ENCODE measurements at places on chromosomes 7 and 10.
A peak's percentile ranks its signal among the peaks of the same experiment; 100 is the strongest.

- no peak for DNase-seq
Measured at GRCh38 chr10:32943854-32944661, 14.0 kb downstream of the ITGB1 start.

GRCh38 chr7:94272821-94273583 is 121.7 kb upstream of the COL1A2 start:
- DNase-seq: no peak

DNA sequence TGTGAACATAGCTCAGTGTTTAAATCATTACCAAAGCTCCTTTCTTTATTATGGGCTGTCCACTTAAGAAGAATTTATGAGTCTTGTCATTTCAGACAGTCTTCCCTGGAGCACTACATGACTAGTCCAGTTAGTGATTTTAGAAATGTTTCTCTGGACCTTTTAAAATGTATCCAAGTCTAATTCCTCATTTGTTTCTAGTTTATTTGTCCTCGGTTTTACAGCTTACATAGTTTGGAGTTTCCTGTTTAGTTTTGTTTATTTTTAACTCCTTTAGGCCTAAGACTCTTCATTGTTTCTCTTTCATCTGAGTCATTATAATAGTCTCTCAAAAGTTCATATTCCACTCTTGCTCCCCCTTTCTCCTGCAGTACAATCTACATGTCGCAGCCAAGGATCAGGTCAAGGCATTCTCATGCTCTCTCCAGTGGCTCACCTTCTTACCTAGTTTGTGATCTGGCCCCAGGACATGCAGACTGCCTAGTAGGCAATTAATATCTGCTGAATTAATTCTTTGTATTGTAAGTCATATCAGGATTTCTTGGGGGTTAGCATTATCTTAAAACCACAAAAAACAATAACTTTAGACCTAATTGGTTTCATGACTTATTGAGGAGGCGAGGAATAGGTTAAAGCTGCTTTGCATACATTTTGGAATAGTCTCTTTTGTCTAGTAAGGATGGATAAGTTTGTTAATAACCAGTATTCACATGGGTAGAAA is 93.8 kb downstream of the MAPK8 start:
- no peak for DNase-seq

GRCh38 chr10:24707445-24707844 is 16.2 kb downstream of the ARHGAP21 start:
- no peak for DNase-seq

GRCh38 chr7:76189276-76189675 is 12.4 kb upstream of the SRRM3 start:
- no peak for DNase-seq

GRCh38 chr10:48526011-48526821 is 78.7 kb downstream of the ARHGAP22 start:
- peak; percentile 78 for DNase-seq

DNA sequence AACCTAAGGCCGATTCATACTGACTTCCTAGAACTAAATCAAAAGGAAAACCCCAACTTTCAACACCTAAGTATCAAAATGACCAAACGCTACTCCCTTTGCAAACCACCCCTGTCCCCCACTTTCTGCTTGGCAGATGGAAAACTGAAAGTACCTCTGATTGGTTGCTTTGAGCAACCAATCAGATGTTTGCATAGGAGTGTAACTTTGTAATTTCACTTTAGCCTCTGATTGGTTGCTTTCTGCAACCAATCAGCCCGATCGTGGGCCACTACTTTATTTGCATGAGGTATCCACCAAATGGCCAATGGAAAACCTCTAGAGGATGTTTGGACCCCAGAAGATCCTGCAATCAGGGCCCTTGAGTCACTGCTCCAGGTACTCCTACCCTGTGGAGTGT is 12.3 kb upstream of the SNX10 start:
- no peak for DNase-seq

DNA sequence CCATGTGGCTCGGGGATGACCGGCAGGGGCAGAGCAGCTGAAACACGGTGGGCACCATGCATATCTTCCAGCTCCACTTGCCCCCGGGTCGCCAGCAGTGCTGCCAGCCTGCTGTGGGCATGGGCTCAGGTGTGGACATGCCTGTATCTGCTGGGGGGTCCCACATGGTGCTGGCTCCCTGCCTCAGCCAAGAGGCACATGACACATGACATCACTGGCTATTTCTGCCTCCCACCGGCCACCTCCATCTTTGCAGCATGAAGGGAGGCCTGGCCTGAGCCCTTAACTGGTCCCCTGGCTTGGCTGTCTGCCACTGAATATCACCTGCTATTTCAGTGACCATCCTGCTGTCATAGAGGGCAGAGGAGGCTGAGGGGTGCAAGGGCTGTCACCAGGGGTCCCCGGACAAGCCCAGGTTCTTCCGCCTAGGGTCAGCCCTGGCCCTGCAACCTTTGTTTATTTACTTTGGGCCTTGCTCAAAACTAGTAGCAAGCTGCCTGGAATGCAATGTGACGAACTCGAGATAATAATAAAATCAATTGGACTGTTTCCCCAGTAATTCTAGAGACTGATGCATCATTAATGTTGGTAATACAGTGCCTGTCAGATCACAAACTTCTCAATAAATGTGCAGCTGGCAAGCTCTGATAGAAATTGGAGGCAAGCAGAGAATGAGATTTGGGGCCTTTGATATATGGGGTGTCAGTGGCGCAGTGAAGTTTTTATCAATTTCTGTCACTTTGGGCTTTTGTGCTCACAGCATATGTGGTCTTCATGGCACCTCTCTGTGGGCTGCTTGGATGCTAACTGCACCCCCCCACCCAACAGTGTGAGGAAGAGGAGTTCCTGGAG is 28.5 kb downstream of the ZMIZ1 start:
- DNase-seq: peak; percentile 57

DNA sequence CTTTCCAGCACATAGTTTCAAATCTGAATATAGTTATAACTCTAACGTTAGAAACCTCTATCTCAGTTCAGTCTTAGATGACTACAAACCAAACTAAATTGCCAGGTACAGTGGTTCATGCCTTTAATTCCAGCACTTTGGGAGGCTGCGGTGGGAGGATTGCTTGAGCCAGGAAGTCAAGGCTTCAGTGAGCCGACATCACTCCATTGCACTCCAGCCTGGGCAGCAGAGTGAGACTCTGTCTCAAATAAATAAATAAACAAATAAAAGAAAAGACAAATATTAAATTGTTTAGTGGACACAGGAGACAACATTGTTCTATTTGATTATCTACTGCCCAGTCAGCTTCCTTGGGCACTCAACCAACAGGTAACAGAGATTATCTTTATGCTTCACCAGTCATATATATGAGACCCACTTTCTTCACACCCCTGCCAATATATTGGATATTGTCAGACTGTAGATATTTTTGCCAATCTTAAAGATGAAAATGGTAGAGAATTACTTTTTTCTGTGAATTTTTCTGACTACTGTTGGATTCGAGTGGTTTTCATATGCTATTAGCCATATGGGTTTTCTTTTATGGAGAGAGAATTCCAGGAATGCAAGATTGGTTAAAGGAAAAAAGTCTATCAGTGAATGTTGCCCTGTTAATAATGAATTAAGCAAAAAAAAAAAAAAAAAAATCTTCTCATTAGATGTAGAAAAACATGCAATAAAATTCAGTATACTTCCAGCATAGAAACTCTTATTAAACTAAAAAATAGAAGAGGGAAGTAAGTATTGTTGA is 16.0 kb downstream of the HDAC9 start:
- DNase-seq: no peak

DNA sequence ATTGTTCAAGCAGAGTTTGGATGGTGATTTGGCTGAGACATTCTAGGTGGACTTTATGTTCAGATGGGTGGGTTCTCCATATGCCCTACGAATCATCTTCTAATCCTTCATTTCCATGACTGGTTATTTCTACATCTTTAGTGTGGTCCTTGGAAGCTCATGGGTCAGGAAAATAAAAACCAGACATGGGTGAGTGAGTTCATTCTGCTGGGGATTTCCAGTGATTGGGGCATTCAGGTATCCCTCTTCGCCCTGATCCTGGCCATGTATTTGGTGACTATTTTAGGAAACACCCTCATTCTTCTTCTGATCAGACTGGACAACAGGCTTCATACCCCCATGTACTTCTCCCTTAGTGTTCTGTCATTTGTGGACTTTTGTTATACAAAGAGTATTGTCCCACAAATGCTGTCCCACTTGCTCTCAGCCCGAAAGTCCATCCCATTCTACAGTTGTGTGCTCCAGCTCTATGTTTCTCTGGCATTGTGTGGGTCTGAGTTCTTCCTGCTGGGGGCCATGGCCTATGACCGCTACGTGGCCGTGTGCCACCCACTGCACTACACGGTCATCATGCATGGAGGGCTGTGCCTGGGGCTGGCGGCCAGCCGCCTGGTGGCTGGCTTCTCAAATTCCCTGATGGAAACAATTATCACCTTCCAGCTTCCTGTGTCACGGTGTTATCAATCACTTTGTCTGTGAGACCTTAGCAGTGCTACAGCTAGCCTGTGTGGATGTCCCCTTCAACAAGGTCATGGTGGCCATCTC is 19.2 kb upstream of the OR6B1 start:
- no peak for DNase-seq

- DNase-seq: no peak
Measured at GRCh38 chr7:35753761-35754603, 46.9 kb upstream of the SEPTIN7 start.

DNA sequence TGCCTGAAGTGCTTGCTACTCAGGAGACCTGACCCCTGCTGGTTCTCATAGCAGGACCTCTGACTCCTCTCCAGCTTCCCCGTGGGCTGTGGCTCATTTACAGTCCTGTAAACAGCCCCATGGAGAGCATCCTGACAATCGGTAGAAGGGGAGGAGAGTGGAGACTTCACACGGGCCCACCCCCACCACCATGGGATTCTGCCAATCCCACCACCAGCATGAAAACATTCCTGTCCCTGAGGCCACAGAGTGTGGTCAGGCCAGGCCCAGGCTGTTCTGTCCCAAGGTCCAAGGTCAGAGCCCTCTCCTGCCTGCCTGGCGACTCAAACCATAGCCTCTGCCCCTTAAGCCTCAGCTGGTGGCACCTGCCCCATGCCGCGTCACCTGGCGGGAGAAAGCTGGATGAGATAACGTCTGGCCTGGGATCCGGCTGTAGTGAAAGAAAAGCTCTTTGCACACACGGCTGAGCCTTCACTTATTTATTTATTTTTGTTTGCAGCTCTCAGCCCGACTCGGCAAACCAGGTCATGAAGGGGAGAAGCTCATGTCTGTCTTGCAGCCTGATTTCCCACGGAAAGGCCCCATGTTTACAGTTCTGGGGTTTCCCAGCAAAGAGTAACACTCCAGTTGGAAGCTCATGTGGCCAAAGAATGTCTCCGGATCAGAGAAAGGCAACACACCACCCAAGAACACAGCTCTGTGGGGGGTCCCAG is 293.6 kb upstream of the ZMIZ1 start:
- DNase-seq: peak; percentile 38

GRCh38 chr10:93198401-93199131 is 124.9 kb downstream of the CYP26A1 start:
- peak; percentile 45 for DNase-seq

DNA sequence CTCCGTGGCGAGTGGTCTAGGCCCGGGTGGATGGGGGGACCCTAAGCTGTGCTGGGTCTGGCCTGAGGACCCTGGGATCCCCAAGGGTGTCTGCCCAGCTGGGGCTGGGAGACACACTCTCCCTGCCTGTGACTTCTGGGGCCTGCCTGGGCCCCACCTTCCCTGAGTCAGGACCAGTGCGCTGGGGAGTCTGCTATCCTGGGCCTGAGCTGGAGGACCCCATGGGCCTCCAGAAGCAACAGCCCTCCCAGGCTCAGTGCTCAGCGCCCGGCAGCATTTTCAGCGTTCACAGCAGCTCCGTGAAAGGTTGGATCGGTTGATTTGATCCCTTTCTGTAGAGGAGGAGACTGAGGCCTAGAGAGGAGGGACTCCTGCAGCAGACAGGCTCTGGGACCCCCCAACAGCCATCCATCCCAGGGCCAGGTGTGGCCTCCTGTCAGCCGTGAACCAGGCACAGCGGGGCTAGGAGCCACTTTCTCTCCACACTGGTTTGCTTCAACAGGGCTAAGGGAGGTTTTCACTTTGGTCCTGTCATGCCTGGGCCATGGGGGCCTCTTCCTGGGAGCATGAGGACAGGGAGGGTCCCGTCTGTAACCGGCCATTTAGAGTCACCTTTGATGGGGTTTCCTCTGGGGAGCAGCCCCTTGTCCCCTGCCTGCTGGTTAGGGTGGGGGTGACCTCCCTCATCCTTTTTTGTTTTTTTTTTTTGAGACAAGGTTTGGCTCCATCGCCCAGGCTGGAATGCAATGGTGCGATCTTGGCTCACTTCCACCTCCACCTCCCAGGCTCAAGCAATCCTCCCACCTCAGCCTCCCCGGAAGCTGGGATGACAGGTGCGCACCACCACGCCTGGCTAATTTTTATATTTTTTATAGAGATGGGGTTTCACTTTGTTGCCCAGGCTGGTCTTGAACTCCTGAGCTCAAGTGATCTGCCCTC is 12.4 kb downstream of the FOXL3 start:
- no peak for DNase-seq

DNA sequence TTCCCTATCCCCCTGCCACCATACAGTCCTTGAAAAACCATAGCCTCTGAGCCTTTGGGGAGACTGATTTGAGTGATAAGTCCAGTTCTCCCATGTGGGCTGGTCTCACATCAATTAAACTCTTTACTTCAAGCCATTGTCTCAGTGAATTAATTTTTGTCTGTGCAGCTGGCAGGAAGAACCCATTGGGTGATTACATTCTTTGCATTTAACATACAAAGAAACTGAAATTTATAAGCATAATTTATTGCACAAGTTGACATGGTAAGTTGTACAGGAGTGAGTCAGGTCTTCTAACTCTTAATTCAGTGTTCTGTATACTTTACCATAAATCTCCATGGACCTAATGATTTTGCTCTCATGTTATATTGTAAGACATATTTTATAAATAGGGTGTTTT is 1613.0 kb upstream of the LRRTM3 start:
- DNase-seq: no peak

GRCh38 chr10:112379635-112380296 is 5.8 kb downstream of the ACSL5 start:
- no peak for DNase-seq

DNA sequence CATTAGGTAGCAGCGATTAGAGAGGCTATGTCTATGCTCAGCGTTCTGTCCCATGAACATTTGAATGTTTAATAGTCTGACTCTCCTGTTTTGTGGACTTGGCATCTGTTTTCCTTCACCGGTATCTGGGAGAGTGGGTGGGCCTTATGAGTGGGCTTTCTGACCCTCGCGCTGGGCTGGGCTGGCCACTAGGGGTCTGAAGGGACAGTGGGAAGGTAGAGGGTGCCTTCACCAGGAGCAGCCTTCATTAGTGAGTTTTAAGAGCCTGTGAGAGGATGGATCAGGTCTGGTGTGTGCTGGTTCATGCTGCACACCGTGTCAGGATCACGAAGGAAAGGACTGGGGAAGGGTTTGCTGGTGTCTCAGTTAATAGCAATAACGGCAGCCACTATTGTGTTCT is 33.4 kb downstream of the DCLRE1A start:
- no peak for DNase-seq

DNA sequence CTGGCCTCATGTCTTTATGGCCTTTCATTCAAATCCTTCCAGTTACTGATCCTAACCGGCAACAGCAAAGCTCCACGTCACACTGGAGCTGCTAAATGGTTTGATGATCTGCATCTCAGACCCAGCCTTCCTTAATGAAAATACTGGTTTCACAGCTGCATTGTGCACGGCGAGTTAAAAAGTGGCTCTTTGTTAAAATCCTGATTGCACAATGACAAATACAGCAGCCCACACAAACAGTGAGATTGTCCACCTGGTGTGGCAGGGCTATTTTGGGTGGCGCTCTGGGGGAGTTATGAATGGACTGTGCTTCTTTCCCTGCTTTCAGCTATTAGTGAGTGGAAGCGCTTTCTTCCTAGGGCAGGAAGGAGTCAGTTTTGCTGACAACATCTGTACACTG is 63.4 kb upstream of the C1QL3 start:
- DNase-seq: no peak

Measured in AG08396 (cell line).